Ecto neural progenitor cell (in vitro differentiated cells): ENCODE measurements at places on chromosomes 2 and 18.

GRCh38 chr2:33380719-33381118, 95.7 kb upstream of the RASGRP3 start:
- DNase-seq: no peak

DNA sequence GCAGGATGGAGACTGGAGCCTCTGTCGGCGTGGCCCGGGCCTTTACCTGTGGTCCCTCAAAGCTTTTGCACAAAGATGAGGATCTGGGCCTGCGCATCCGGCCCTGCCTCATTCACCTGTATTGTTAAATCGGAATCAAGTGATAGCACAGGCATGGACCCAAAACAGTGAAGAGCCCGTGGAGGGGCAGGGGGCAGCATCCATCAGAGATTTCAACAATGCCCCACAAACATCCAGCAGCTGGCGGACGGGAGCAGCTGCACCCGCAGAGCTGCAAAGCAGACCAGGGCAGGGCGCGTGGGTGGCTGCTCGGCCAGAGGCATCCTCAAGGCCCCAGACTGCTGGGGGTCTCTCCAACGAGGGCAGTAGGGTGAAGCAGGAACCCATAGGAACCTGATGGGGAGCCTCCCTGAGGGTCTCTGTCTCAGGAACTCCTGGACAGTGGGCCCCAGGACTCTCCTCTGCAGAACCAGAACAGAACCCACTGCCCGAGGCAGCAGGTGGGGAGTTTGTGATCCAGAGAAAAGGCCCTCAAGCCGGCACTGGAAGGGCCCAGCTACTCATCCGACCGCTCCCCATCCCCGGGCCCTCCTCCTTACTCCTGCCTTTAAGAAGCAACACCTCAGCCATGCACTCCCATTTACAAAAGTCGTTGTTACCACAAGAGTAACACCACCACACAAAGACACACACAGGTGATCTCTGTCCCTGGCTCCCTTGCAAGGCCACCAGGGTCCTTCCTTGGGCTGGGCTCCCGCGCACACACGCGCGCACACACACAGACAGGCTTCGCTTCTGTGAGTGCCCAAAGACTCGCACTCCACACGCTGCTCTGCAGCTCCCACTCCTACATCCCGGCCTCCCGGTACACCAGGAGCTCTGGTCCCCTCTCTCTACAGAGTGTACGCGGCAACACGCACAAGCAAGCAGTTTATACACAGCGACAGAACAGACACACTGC, 28.8 kb downstream of the HDAC4 start:
- no peak for DNase-seq

DNA sequence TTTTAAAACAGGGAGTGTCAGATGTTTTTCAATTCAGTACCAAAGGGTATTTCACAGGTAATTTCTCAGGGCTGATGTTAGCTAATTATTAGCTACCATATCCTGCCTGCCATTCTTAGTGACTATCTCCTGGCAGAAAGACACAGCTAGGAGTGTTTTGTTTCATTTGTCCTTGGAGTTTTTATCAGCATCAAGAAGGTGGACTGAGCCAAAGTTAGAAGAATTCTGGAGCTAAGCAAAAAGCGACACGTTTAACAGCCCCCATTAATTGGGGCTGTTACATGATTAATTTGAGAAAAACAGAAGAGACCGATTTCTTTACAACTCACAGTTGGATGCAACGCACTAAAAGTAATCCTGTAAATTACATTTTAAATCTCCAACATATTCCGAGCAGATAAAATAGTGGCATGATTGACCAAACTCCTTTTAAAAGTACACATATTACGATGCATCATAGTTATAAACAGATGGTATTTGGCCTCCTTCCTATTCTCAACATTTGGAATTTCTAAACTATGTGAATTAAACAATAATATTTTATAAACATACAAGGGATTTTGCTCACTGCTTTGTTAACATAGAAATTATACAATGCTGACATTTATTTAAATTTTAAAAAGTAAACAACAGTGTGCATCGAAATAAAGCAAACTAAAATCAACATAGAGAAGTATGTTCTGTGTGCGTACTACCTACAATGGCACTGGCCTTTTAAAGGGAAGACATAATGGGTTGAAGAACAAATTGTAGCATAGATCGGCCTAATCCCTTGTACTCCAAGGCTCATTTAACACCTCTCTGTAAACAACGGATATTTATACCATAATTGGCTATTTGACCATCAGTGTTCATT, 585.1 kb downstream of the ZEB2 start:
- DNase-seq: no peak

- no peak for DNase-seq
Observed at GRCh38 chr2:3604991-3605961, 10.4 kb downstream of the COLEC11 start.

DNA sequence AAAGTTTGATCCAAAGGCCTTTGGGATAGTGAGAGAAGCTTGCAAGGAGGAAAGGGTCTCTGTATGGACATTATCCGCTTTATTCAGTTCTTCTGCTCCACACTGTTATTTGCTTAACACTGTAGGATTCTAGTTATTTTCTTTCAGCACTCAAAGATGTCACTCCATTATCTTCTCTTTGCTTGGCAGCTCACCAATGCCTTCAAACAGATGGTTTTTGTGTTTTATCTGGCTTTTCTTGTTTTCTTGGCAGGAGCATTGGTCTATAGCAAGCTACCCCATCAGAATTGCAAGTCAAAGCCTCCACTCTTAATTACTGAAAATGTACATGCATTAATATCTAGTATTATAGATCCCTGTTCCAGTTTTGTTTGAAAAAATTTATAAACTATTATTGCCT, 138.8 kb downstream of the EVA1A start:
- DNase-seq: no peak
